Kidney (tissue), 22 donors: ENCODE measurements at places on chromosomes 5 and 9. TPM values are rescaled to one million over a fixed set of nuclear protein-coding genes. Genes with fewer than 3 reads are reported as not detected.

BTNL3 gene
- total RNA-seq, result not detected

IRX2 gene
- total RNA-seq, result 44.2 TPM

IGFBPL1 gene
- total RNA-seq, result 0.22 TPM

GRCh38 chr9:89278997-89279739 lies 31.8 kb upstream of the CKS2 start:
- no peaks in the 10 kb centered on the region for H3K4me1 ChIP-seq
- no peak overlapping the region for H3K4me3 ChIP-seq
- H3K27ac ChIP-seq, result no peak overlapping the region
- no peaks in the 10 kb centered on the region for H3K36me3 ChIP-seq
- peak; percentile 82 for DNase-seq

DNA sequence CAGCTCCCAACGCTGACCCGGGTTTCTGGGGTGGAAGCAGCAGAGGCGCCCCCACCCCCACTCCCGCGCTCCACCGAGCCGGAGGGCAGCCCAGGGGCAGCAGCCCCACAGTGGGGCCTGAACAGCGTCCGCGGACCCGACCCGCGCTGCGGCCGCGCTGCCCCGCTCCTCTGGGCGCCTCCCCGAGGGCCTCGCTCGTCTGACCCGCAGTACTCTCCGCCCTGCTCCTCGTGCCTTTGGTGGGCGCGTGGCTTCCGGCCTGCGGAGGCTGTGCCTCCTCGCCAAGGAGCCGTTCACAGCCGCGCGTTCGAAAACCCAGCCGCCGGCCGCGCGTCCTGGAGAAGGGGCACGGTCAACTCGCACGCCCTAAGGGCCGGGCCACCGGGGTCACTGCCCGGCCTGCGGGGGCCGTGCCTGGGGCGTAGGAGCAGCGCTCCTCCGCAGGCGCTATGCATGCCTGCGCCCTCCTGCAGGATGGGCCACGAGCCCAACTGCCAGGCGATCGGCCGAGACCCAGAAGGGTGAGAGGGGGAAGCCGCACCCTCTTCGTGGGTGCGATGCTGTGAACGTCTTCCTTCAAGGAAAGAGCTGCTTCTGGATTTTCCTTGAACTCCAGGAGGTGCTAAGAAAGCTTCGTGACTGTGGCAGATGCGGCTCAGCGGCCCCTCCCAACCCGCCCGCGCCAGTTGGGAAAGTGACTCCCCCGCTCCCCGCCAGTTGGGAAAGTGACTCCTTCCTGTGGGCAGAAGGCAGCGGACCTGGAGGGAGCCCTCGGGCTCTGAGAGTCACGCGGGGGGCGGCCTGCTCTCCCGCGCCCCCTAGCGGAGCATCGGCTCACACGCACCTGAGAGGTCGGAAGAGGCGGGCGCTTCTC lies 82.7 kb downstream of the HSD17B3 start:
- H3K36me3 ChIP-seq, result no peaks in the 10 kb centered on the region
- H3K4me3 ChIP-seq, result no peak overlapping the region
- no peak overlapping the region for H3K27ac ChIP-seq
- no peaks in the 10 kb centered on the region for H3K27me3 ChIP-seq

DNA sequence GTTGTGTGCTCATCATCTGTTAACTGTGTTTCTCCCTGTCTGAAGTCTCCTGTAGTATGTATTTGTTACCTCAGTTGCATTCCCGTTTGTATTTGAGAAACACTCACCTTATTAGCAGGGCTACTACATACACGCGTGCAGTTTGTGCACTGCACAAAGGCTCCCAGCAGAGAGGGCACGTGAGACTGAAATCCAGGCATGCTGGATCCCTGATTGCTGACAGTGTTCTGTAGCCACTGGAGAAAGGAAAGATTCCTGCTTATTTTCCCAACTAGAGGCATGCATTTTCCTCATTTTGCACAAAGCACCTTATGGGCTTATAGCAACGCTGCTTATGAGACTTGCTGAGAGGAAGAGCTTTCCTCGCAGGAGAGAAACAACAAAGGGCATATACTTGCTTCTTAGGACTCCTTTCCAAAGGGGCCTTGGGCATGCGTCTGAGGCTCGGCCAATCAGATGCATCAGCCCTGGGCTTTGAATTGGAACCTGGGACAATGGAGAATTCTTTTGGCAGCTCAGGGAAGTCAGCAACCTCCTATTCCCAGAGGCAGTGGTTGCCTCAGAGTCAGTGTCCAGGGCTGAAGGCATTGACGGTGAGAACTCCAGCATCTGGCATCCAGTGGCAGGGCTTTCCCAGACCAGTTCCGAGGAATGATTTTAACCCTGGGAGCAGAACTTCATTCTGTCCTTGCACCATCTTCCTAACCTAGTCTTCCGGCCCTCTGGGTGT lies 9.9 kb upstream of the MEGF10 start:
- no peak for DNase-seq
- no peaks in the 10 kb centered on the region for H3K4me1 ChIP-seq
- H3K4me3 ChIP-seq, result no peak overlapping the region
- H3K27ac ChIP-seq, result no peak overlapping the region
- H3K36me3 ChIP-seq, result no peaks in the 10 kb centered on the region
- no peaks in the 10 kb centered on the region for H3K27me3 ChIP-seq

GRCh38 chr5:88883059-88883835 lies at the start of gene MEF2C:
MEF2C (minus strand) TSS chr5:88883184; CDS start chr5:88823788, 59,396 bp downstream.
- no peaks in the 10 kb centered on the region for H3K27me3 ChIP-seq
- DNase-seq, result peak; percentile 88
- H3K4me3 ChIP-seq, result peak within 1 kb of the TSS; percentile 70
- H3K27ac ChIP-seq, result peak within 1 kb of the TSS; percentile 96
- H3K36me3 ChIP-seq, result no peaks in the 10 kb centered on the region

DNA sequence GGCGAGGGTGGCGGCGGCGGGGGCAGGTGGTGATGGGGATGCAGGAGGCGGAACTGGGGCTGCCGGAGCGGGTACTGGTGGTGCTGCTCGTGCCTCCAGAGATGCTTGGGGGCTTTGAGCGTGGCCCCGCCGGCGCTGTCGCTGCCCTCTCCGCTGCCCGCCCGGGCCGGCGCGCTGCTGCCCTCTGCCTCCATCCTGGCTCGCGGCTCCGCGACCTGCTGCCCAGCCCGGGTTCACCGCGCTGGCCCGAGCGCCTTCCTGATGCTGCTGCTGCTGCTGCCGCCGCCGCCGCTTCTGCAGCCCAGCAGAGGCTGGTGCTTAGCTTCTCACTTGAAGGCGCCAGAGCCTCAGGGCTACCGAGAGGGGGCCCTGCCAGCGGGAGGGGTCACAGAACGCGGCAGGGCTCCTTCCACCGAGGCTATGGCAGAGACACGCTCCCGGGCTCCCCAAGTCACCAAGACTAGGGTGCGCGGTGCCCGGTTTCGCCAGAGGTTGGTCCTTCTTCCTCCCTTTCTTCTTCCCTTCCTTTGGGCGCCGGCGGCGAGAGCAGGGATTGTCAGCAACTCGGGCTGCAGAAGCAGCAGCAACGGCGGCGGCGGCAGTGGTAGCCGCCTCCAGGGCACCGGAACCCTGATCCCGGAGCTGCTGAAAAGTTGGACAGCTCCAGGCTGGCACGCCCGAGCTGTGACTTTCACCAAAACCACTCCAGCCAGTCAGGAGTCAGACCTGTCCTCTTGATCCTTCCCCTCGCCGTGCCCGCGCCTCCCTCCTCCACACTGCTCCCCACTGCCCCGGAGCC lies at the start of gene PDE4D:
Gene PDE4D, minus strand, starts transcription at position 298 of the 799 bp plus-strand sequence.
- H3K4me3 ChIP-seq, result no peak within 1 kb of the TSS
- H3K27ac ChIP-seq, result no peak within 1 kb of the TSS
- no peaks in the 10 kb centered on the region for H3K36me3 ChIP-seq
- H3K4me1 ChIP-seq, result no peaks in the 10 kb centered on the region
- DNase-seq, result peak; percentile 76
- H3K27me3 ChIP-seq, result peaks cover 18% of the 10 kb centered on the region

DNA sequence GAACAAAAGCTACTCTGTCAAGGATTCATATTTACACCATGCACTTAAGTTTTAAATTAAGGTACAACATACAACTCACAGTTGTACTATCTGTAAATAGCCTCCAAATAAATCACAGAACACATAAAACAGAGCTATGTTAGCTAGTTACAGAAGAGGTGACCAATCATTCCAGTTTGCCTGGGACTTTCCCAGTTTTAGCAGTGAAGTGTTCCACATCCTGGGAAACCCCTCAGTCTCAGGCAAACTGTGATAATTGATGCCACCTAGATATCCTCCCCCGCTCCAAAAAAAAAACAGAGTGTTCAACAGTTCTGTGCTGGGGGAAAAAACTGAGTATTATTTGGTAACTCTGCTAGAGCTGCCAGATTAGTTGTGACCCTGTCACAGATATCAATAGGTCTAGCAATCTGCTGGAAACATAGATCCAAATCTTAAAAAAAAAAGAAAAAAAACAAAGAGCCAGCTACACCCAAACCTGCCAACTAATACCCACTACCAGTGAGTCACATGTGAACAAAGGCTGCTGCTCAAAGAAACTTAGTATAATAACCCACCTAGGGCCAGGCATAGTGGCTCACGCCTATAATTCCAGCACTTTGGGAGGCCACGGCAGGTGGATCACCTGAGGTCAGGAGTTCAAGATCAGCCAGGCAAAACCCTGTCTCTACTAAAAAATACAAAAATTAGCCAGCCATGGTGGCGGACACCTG lies 5.7 kb downstream of the TBCA start:
- no peak overlapping the region for H3K27ac ChIP-seq
- DNase-seq, result no peak
- H3K27me3 ChIP-seq, result no peaks in the 10 kb centered on the region
- H3K4me3 ChIP-seq, result no peak overlapping the region
- peaks cover 12% of the 10 kb centered on the region for H3K4me1 ChIP-seq

- H3K27ac ChIP-seq, result no peak overlapping the region
- no peak overlapping the region for H3K4me3 ChIP-seq
- DNase-seq, result no peak
- no peaks in the 10 kb centered on the region for H3K27me3 ChIP-seq
These were observed 20.0 kb downstream of the ACTL7B start for GRCh38 chr9:108835831-108836230.

- H3K27ac ChIP-seq, result no peak overlapping the region
- H3K27me3 ChIP-seq, result no peaks in the 10 kb centered on the region
- H3K4me1 ChIP-seq, result no peaks in the 10 kb centered on the region
- no peak for DNase-seq
- no peaks in the 10 kb centered on the region for H3K36me3 ChIP-seq
These were observed 11.4 kb downstream of the DCANP1 start for GRCh38 chr5:135435467-135436330.

GRCh38 chr5:142280066-142281007 lies 44.5 kb downstream of the SPRY4 start:
- H3K27ac ChIP-seq, result peak overlapping the region; percentile 88
- H3K27me3 ChIP-seq, result no peaks in the 10 kb centered on the region
- H3K4me3 ChIP-seq, result no peak overlapping the region
- no peaks in the 10 kb centered on the region for H3K36me3 ChIP-seq
- DNase-seq, result peak; percentile 94
- peaks cover 9% of the 10 kb centered on the region for H3K4me1 ChIP-seq

- H3K27me3 ChIP-seq, result no peaks in the 10 kb centered on the region
- no peak for DNase-seq
These were observed 60.5 kb upstream of the FAM120A start for GRCh38 chr9:93390953-93391515.

DNA sequence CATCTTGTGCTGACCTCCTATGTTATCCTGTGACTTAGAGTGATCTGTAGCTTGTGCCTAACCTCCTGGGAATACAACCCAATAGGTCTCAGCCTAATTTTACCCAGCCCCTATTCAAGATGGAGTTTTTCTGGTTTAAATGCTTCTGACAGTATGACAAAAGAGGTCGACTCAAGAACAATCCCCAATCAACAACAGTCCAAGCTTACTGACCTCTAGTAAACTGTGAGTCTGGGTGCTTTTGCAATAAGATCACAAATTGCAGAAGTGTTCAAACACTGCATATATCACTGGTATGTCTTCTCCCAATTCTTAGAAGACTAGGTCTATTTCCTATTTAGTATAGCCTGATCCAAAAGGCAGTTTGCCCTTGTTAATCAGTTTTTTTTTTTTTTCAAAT lies 323.5 kb upstream of the PTGER4 start:
- H3K27ac ChIP-seq, result no peak overlapping the region
- no peak for DNase-seq
- no peaks in the 10 kb centered on the region for H3K36me3 ChIP-seq
- no peaks in the 10 kb centered on the region for H3K27me3 ChIP-seq
- no peaks in the 10 kb centered on the region for H3K4me1 ChIP-seq
- no peak overlapping the region for H3K4me3 ChIP-seq

DNA sequence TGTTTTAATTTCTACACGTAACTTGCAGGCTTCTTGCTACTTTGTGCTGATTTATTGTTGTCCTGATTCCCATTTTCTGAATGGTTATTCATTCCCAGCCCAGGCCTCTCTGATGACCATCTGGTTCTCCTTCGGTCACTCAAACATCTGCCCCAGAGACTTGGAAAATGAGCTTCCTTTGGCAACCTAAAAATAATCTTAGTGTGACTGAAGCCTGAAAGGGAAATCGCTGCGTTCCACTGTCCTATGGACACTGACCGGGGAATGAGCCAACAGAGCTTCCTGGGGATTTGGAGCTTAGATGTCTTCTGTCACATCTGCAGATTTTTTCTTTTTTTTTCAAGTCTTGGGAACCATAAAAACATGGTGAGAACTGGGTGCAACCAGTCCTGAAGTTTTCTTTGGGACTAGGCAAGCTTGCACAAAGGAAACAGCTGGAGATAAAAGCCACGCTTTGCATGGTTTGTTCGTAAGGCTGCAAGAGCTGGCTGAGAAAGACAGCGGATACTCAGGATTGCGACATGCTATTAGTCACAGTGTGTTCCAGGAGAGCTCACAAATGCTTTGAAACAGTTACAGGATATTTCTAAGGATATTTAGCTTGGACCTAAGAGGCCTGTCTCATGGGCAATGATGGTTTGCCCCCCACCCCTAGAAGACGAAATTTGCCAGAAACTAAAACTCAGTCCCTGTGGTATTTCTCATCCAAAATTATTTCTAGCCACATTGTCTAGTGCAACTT lies 146.2 kb downstream of the GOLPH3 start:
- H3K27me3 ChIP-seq, result no peaks in the 10 kb centered on the region
- H3K36me3 ChIP-seq, result no peaks in the 10 kb centered on the region
- peak overlapping the region; percentile 1 for H3K27ac ChIP-seq
- H3K4me3 ChIP-seq, result no peak overlapping the region
- H3K4me1 ChIP-seq, result no peaks in the 10 kb centered on the region
- DNase-seq, result peak; percentile 54

DNA sequence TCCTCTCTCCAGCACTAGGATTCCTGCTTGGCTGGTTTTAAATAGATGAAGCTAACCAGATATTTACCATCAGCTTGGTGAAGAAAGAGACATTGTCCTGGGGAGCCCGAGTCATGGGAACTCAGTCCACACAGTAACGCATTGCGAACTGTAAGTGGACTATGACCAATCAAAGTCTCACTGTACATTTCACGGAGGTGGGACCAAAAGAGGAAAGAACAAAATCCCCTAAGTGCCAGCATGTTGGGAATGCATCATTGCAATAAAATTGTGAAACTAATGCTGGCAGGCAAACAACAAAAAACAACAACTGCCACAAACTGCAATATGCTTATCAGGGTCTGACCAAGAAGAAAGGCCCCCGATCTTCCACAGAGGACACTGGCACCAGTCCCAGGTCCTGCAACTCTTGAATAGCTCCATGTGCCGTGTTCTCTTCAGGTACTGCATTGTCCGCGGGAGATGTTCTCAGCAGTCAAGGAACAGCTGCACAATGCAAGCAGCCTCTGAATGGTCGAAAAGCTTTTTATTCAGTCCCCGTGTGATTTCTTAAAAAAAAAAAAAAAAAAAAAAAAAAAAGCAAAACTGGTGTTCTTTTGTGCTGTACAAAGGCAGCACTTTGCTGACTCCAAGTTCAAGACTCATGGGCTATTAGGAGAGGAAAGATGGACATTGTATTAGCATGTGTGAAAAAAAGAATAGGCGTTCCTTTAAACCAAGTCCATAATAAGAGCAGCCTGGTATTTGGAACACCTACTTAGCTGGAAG lies 38.1 kb downstream of the SEMA6A start:
- H3K4me3 ChIP-seq, result no peak overlapping the region
- no peak overlapping the region for H3K27ac ChIP-seq
- H3K4me1 ChIP-seq, result no peaks in the 10 kb centered on the region
- H3K27me3 ChIP-seq, result no peaks in the 10 kb centered on the region
